ENCODE measurements at places on chromosomes 1 and 21. TPM values are rescaled to one million over a fixed set of nuclear protein-coding genes. Genes with fewer than 3 reads are reported as not detected.

HEYL gene
- total RNA-seq = 0.08 TPM

MNDA gene
- total RNA-seq = 0.13 TPM

GFI1 gene
- 136 TPM for total RNA-seq

XCL1 gene
- 34.1 TPM for total RNA-seq

RGS13 gene
- total RNA-seq = not detected

SLC39A1 gene
- 72.6 TPM for total RNA-seq

TAS1R1 gene
- total RNA-seq = not detected

C8A gene
- total RNA-seq = not detected

CRP gene
- total RNA-seq = 0.18 TPM

FNBP1L gene
- total RNA-seq = 1.2 TPM

DCDC2B gene
- total RNA-seq = not detected

PLEKHN1 gene
- total RNA-seq = 1.6 TPM

SHISAL2A gene
- 5.2 TPM for total RNA-seq

OPRD1 gene
- not detected for total RNA-seq

ADAM15 gene
- total RNA-seq = 63.4 TPM

DIO1 gene
- total RNA-seq = not detected

FAM177B gene
- not detected for total RNA-seq

NEK7 gene
- total RNA-seq = 62.3 TPM

KRTAP19-1 gene
- total RNA-seq = not detected

C1orf141 gene
- 0.25 TPM for total RNA-seq

GJA9 gene
- not detected for total RNA-seq

TARS2 gene
- total RNA-seq = 38.7 TPM
